ENCODE measurements at places on chromosomes 11 and 22.

GRCh38 chr11:30960387-30960992 is 374.3 kb upstream of the MPPED2 start:
- no peak for DNase-seq

DNA sequence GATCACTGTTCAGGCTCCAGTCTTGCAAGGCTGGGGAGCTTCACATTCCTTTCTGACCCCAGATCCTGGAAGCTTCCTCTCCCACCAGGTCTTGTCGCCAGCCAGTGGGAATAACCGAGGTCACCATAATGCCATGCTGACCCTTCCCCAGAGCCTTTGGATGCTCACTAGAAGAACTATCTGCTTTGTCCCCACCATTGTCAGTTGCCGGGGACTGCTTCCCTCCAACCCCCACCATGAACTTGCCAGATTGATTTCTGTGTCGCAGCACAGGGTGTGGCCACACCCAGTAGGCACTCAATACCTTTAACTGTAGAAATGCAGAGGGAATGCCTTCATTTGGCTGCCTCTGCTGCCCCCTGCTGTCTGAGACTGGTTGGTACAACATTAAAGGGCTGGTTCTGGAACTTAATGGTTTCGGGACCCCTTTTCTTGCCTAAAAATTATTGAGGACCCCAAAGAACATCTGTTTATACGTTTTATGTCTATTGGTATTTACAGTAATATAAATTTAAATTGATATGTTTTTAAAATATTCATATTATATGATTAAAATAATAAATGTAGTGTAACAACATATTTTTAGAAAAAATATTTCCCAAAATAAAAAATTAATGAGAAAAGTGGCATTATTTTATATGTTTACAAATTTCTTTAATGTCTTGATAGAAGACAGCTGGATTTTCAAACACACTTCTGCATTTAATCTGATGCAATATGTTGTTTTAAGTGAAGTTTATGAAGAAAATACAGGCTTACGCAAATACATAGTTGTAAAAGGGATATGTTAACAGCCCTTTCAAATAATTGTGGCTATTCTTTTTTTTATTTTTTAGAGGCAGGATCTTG is 6.7 kb upstream of the GDPD5 start:
- peak; percentile 79 for DNase-seq

GRCh38 chr11:108368134-108368533 is 99.2 kb downstream of the C11orf65 start:
- no peak for DNase-seq

DNA sequence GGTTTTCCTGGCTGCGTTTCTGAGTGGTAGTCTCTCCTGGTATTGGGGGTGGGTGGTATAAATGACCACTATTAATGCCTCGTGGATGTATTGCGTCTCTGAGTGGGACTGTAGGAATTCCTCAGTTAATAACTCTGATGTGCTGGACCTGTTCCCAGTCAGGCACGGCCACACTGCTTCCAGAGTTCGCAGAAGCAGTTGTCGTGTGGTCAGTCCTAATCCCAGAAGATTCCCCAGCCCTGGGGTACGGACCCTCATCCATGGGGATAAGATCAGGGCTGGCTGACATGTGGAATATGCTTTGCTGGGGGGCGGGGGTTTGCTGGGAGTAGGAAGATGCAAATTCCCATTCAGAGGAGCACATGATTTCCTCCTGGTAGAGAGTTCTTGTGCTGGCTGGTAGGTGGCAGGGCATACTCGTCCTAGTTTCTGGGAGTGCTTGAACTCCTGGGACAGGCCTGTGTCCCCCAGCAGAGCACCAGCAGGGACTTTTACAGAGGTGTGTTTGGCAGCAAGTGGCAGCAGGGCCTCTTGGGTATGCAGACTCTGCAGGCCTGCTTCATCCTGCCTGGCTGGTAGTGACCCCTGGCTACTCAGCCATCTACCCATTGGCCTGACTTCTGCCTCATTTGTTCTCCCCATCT is 157.4 kb downstream of the NAV2 start:
- no peak for DNase-seq

- DNase-seq = no peak
These were observed 1.2 kb upstream of the AHNAK start for GRCh38 chr11:62547691-62548281.

GRCh38 chr11:66684635-66685034 is 6.9 kb upstream of the RBM4B start:
- DNase-seq = no peak

DNA sequence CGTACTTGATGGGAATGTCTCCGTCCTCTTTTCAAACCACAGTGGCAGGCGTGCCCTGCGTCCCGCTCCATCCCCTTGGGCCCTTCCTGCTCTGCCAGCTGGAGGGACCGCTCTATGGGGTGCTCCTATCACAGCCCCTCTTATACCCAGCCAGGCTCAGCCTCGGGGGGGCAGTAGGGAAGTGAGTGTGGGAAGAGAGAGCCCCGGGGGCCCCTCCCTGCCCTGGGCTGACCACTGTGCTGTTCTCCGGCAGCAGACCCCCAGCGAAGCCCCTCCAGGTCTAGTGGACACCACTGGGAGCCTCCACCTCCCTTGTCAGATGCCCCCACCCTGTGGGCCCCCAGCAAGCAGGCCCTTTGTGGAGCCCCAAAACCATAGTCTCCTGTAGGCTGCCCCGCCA is 572.5 kb downstream of the BRD1 start:
- no peak for DNase-seq

DNA sequence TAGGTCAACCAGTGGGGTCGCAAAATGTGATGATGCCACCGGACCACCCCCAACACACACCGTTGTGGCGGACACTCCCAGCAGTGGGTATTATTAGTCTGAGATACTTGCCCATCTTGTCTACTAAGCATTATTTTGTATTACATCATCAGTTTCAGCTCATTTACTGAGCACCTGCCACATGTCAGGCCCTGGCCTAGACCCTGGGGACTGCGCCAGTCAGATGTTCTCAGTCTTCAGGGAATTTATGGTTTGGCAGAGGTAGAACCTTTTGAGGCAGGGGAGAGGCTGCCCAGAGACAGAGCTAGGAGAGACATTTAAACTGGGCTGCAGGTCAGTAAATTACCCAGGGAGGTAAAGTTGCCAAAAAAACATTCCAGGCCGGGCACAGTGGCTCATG is 43.1 kb upstream of the GCAT start:
- no peak for DNase-seq

GRCh38 chr11:83122050-83122449 is 34.9 kb upstream of the PCF11 start:
- DNase-seq = no peak

- DNase-seq = no peak
These were observed 67.8 kb upstream of the LIN7C start for GRCh38 chr11:27574342-27574741.

- DNase-seq = no peak
These were observed 143.4 kb downstream of the MAML2 start for GRCh38 chr11:96199563-96200025.

DNA sequence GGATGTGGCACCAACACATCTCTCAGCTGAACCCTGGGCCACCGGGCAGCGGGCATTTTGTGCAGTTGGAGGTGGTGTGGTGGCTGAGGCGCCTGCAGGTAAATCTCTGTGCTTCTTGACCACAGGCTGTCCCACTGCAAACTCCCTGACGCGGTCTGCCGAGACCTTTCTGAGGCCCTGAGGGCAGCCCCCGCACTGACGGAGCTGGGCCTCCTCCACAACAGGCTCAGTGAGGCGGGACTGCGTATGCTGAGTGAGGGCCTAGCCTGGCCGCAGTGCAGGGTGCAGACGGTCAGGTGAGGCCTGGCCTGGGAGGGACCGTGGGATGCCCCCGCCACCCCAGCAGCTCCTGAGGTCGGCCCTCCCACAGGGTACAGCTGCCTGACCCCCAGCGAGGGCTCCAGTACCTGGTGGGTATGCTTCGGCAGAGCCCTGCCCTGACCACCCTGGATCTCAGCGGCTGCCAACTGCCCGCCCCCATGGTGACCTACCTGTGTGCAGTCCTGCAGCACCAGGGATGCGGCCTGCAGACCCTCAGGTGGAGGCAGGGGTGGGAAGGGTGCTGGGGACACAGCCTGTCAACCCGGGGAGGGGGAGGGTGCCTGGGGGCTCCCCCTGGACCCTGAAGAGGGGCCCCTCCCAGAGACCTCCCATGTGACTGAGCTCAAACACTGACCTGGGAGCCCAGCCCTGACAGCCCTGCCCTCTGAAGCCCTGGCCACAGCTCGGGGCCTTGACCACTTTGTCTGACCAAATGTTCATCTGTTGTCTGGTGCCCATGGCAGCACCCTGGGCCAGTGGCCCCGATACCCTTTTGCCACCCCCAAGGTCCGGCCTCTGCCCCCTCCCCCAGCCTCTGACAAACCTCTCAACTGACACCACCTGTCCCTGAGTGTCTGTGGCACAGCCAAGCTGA is 4.6 kb upstream of the PGGHG start:
- peak; percentile 35 for DNase-seq

- DNase-seq = no peak
These were observed 83.2 kb upstream of the POU2AF2 start for GRCh38 chr11:111162305-111162704.

GRCh38 chr11:70440206-70440605 is 41.9 kb downstream of the CTTN start:
- no peak for DNase-seq

- DNase-seq = no peak
These were observed 5.6 kb downstream of the SLC29A2 start for GRCh38 chr11:66365711-66366619.

DNA sequence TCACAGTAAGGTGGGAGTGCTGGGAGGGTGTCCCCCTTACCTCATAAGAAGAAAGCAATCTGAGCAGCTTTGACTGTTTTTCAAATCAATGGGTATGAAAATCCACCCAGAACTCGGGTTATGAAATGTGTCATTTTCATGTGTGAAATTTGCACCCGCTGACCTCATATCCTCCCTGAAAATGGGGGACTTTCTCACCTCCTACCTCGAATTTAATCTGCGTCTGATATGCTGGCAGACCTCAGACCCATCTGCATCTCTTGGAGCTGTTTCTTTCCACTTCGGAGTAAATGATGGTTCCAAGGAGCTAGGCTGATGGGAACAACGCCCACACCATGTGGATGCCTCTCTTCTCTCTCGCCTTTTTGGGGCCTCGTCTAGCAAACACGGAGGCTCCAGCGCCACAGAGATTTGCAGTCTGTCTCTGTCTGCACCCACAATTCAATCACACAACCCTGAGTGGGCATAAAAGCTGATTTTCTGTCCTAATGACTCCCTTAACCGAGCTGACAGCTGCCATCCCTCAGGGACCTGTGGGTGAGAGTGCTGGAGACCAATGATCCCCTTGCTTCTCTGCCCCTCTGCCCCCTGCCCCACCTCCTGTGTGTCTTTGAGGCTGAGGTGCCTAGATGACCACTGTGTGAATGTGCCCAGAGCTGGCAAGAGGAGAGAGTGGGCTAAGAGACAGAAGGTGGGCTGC is 71.0 kb downstream of the TRIM29 start:
- DNase-seq = no peak

DNA sequence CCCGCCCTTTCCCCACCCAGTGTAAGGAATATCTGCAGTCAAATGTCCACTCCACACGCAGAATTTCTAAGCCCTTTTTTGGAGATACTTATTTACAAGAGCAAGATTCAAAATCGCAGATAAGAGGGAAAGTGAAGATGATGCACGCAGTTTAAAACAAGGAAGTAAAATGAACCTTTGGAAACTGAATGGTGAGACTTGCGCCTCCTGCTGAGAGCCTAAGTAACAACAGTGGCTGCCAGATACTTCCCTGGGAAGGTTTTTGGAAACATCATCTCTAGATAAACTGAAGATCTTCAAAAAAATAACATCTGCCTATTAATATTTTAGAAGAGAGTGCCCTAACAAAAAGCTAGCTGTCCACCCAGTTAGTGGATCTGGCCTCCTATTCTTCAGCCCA is 963.1 kb upstream of the FAT3 start:
- no peak for DNase-seq

- DNase-seq = no peak
These were observed 10.2 kb upstream of the LRRC32 start for GRCh38 chr11:76680518-76681425.

GRCh38 chr11:67269401-67270255 is 3.4 kb downstream of the GRK2 start:
- peak; percentile 72 for DNase-seq

DNA sequence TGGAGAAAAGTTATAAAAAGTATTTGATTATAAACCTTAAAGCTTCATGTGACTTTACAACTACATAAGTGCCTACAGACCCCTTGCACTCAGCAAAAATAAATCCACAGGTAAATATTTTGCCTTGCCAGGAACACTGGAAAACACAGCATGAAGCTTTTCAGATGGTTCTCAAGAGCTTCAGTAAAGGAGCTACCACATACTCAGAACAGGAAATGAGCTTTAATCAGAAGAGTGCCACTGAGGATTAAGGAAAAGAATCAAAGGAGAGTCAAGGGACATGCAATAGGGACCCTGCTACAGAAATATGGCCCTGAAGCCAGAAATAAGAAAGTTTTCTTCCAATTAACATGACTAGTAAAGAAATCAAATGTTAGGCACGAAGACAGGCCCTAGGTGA is 1.2 kb downstream of the CASP1 start:
- no peak for DNase-seq

- DNase-seq = no peak
These were observed 148.2 kb downstream of the PARVA start for GRCh38 chr11:12525466-12526055.

- DNase-seq = no peak
These were observed 8.7 kb downstream of the SLC16A8 start for GRCh38 chr22:38075105-38075825.

DNA sequence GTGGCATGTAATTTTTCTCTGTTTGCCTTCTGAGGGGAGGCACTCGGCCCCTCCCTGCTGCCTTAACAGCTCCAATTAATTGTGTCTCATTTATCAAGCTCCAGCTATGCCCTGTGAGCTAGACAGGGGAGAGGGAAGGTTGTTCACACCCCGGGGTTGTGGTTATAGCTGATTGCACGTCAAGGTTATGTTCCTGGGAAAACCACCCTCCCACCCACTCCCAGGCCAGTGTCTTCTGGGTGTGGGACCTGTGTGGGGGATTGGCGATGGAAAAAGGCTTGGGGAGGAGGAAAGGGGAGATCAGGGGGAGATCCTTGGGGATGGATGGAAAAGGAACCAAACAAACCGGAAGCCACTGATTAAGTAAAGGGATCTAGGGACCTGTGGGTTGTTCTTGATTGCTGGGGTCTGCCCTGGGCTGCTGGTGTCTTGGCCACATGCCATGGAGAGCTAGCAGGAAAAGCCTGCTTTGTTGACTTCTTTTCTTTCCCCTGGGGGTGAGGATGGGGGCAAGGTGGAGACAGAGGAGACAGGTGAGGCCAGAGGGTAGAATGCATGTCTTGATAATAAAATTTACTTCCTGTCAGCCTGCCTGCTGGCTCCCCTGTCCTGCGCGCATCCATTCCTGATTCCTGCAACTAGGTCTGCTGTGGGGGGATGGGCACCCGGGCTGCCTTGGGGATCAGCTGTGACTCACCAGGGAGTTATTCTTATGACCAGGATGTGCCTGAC is 13.5 kb upstream of the SORL1-AS1 start:
- DNase-seq = peak; percentile 94

GRCh38 chr11:66850588-66851238 is 6.2 kb upstream of the LRFN4 start:
- peak; percentile 6 for DNase-seq

DNA sequence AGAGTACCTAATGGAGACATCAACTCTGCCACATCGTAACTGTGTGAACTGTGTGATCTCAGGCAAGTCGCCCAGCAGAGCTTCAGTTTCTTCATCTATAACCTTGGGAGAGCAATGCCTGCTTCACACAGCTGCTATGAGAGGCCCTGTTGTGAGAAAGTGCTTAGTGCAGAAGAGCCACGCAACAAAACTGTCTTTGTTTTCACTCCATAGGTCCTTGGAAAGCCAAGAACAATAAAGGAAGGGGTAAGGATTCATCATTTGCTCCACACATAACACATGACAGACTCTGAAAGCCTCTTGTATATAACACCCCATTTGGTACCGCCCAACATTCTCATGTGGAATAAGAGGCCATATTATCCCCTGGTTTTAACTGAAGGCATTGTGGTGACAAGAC is 231.9 kb upstream of the ISX start:
- no peak for DNase-seq
